ENCODE measurements at places on chromosomes 2 and 18. TPM values are rescaled to one million over a fixed set of nuclear protein-coding genes. Genes with fewer than 3 reads are reported as not detected.

DNA sequence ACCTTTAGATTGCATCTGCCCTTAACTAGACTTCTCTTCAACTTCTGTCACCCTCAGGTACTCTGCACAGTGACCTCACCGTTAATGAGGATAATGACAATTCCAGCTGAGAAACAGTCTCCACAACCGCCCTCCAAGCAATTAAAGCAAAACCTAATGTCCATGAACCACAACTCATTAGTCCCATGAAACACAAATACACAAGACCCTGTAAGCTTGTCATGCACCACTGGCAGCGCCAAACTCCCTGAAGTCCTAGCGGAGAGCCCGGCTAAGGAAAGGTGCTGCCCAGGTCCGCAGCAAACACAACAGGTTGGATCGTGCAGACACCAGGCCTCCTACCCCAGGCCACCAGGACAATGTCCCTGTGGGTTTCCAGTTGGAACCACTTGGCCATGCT is 7.4 kb downstream of the SMAD7 start:
- peaks cover 37% of the 10 kb centered on the region for H3K27me3 ChIP-seq
- peak overlapping the region; percentile 27 for H3K4me3 ChIP-seq
- peak overlapping the region; percentile 25 for H3K27ac ChIP-seq
- DNase-seq = no peak
- no peaks in the 10 kb centered on the region for H3K36me3 ChIP-seq
- peaks cover 87% of the 10 kb centered on the region for H3K4me1 ChIP-seq

GRCh38 chr2:181170256-181170655 is 189.9 kb downstream of the UBE2E3 start:
- H3K4me3 ChIP-seq = no peak overlapping the region
- H3K27me3 ChIP-seq = no peaks in the 10 kb centered on the region
- no peaks in the 10 kb centered on the region for H3K36me3 ChIP-seq
- H3K27ac ChIP-seq = no peak overlapping the region

- peaks cover 22% of the 10 kb centered on the region for H3K4me1 ChIP-seq
- DNase-seq = no peak
- H3K27ac ChIP-seq = no peak overlapping the region
These were observed 23.2 kb upstream of the CABYR start for GRCh38 chr18:24115628-24116027.

DNA sequence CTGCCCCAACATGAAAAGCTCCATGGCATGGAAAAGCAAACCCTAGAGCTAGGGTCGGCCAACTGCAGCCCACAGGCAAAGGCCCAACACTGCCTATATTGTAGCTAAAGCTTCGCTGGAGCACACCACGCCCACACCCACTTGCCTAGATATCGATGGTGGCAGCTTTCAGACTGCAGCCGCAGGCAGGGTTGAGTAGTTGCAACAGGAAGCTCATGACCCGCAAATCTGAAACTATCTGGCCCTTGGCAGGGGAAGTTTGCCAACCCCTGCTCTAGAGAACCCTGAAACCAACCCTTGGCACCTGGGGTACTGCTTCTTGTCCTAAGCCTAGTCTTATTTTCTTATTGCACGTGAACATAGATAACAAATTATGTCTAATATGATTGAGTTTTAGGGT is 250.0 kb downstream of the SOX11 start:
- H3K4me1 ChIP-seq = no peaks in the 10 kb centered on the region
- no peak overlapping the region for H3K27ac ChIP-seq
- DNase-seq = no peak
- no peaks in the 10 kb centered on the region for H3K27me3 ChIP-seq

- peaks cover 39% of the 10 kb centered on the region for H3K4me1 ChIP-seq
- no peaks in the 10 kb centered on the region for H3K27me3 ChIP-seq
- no peak overlapping the region for H3K4me3 ChIP-seq
- no peak overlapping the region for H3K27ac ChIP-seq
- no peak for DNase-seq
- no peaks in the 10 kb centered on the region for H3K36me3 ChIP-seq
These were observed 51.8 kb downstream of the HS1BP3 start for GRCh38 chr2:20599001-20599600.

GRCh38 chr2:82023710-82024109 is 1719.2 kb upstream of the LRRTM1 start:
- no peak overlapping the region for H3K27ac ChIP-seq
- H3K4me3 ChIP-seq = no peak overlapping the region
- H3K36me3 ChIP-seq = no peaks in the 10 kb centered on the region
- no peaks in the 10 kb centered on the region for H3K27me3 ChIP-seq
- no peak for DNase-seq

GRCh38 chr2:37698931-37699481 is 27.6 kb upstream of the CDC42EP3 start:
- no peak overlapping the region for H3K27ac ChIP-seq
- DNase-seq = no peak
- H3K27me3 ChIP-seq = no peaks in the 10 kb centered on the region
- no peaks in the 10 kb centered on the region for H3K4me1 ChIP-seq

DNA sequence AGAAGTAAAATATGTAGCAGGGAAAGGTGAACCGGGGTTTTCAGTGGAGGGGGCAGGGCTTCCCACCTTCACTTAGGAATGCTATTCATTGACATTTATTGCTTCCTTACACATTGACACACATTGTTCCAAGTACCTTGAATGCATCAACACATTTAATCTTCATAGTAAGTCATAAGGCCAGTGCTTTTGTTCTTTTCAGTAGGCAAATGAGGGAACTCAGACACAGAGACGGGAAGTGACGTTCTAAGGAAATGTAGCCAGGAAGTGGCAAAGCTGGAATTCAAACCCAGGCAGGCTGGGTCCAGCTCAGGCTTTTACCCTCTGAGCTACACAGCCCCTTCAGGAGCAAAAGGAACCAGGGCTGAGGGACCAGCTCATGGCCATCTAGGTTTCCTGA is 20.7 kb downstream of the BMP10 start:
- H3K4me1 ChIP-seq = no peaks in the 10 kb centered on the region
- H3K27ac ChIP-seq = no peak overlapping the region
- no peak for DNase-seq
- H3K36me3 ChIP-seq = no peaks in the 10 kb centered on the region
- peaks cover 19% of the 10 kb centered on the region for H3K27me3 ChIP-seq
- no peak overlapping the region for H3K4me3 ChIP-seq

- H3K4me1 ChIP-seq = no peaks in the 10 kb centered on the region
- no peak overlapping the region for H3K27ac ChIP-seq
- no peak for DNase-seq
- H3K27me3 ChIP-seq = no peaks in the 10 kb centered on the region
These were observed 135.9 kb upstream of the TWIST2 start for GRCh38 chr2:238712011-238712410.

GRCh38 chr2:233853353-233853752 is 982 bp downstream of the HJURP start:
- H3K4me3 ChIP-seq = peak overlapping the region; percentile 96
- no peak for DNase-seq
- peak overlapping the region; percentile 67 for H3K27ac ChIP-seq
- H3K36me3 ChIP-seq = peaks cover 52% of the 10 kb centered on the region
- peaks cover 7% of the 10 kb centered on the region for H3K4me1 ChIP-seq

DNA sequence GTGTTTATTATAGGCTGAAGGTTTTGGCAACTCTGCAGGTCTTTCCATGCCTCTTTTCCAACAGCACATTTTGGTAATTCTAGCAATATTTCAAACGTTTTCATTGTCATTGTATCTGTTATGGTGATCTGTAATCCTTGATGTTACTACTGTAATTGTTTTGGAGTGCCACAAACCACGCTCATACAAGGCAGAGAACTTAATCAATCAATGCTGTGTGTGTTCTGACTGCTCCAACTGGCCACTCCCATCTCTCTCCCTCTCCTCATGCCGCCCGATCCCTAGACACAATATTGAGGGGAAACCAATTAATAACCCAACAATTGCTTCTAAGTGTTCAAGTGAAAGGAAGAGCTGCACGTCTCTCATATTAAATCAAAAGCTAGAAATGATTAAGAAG is 32.9 kb downstream of the HDLBP start:
- H3K4me3 ChIP-seq = no peak overlapping the region
- no peak for DNase-seq
- H3K27ac ChIP-seq = no peak overlapping the region
- no peaks in the 10 kb centered on the region for H3K36me3 ChIP-seq

DNA sequence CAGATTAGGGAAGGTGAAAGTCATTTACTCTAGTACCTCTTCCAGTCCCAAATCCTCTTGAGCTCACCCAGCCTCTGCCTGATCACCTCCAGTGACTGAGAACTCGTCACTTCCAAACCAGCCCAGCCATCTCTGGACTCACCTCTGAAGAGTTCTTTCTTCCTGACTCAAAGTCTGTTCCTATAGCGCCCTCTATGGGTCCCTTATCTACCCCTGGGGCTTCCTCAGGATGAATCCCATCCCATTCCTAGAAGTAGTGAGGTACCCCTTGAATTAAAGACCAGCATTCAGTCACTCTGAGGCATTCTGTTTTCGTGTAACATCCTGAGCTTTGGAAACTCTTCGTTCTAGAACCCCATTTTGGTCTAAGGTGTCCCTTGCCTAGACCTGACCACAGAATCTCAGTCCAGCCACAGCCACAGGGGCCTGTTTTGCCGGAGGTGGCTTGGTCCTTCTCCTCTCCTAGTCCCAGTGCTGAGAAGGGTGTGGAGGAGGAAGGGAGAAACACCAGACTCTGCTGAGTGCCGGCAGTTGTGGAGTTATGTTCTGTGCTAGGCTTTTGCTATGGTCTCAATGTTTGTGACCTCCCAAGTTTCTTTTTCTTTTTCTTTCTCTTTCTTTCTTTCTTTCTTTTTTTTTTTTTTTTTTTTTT is 32.7 kb downstream of the SIX3 start:
- no peak overlapping the region for H3K4me3 ChIP-seq
- H3K27ac ChIP-seq = no peak overlapping the region
- no peaks in the 10 kb centered on the region for H3K27me3 ChIP-seq
- no peaks in the 10 kb centered on the region for H3K4me1 ChIP-seq
- peak; percentile 73 for DNase-seq
- no peaks in the 10 kb centered on the region for H3K36me3 ChIP-seq

DNA sequence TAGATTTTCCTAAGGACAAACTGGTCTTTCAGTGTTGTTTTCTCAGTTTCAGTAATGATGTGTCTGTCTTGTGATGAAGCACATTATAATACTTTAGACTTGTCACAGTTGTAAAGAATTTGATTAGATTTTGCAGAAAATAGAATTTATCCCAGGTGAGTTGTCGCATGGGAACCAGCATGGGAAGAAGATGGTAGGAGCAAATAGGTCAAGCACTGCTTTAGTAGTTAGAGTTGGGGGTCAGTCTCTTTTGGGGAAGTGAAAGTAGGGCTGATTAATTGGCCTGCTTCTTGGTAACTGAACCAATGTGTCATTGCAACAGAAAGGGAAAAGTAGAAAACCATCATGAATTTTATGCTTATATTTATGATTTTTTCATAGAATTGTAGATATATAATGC is 153.2 kb upstream of the MYO3B start:
- no peak overlapping the region for H3K27ac ChIP-seq
- no peak overlapping the region for H3K4me3 ChIP-seq
- no peaks in the 10 kb centered on the region for H3K4me1 ChIP-seq
- no peaks in the 10 kb centered on the region for H3K27me3 ChIP-seq

GRCh38 chr2:218813771-218814460 is 17.7 kb downstream of the PRKAG3 start:
- no peak overlapping the region for H3K27ac ChIP-seq
- no peak for DNase-seq
- no peaks in the 10 kb centered on the region for H3K27me3 ChIP-seq

DNA sequence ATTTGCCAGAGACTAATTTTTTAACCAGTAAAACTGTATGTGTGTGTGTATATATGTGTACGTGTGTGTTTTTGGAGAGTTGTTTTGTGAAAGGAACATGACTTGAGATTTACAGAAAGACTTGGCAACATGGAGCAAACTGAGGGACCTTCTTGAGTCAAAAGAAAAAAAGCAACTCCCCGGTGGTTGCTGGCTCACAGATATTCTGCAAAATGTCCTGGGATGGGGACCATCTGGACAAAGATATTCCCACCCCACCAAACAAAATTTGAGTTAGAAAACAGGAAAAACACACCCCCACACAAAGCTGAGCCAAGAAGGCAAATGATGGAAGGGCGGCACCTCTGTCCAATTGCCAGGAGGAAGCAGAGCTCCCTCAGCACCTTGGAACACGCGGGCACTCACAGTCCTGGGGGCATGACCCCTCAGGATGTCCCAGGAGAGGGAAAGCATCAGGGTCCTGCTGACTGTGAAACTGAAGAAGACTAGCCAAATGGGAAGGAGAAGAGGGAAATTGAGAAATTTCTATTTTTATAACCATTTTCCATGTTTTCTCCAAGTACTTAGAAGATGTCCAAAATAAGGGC is 290.2 kb upstream of the ACVR2A start:
- H3K27ac ChIP-seq = no peak overlapping the region
- H3K36me3 ChIP-seq = no peaks in the 10 kb centered on the region
- no peak overlapping the region for H3K4me3 ChIP-seq
- no peak for DNase-seq

DNA sequence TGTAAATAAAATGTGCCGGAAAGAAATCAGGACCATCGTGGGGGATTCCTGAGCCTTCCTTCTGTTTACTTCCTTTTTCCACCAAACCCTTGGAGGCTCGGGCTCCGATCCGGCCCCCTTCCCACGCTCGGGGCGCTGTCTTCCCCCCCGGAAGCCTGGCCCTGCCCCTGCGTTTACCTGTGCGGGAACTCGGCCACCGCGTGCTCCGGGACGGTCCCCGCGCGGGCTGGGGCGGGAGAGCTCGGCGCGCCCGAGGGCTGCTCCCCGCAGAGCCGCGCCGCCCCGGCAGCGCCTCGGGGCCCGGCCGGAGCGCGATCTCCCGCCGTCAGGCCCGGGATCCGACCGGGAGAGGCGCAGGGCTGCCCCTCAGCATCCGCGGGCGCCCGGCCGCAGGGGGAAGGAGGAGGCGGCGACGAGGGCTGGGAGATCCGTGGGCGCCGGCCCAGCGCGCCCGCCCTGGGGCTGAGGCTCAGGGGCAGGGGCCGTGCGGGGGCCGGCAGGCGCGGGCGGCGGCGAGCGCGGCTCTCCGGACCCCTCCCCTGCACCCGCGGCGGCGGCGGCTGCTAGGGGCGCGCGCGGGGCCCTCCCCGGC is 435 bp downstream of the ADCY3 start:
- H3K4me1 ChIP-seq = peaks cover 20% of the 10 kb centered on the region
- H3K36me3 ChIP-seq = peaks cover 4% of the 10 kb centered on the region
- no peaks in the 10 kb centered on the region for H3K27me3 ChIP-seq
- peak overlapping the region; percentile 66 for H3K4me3 ChIP-seq

DNA sequence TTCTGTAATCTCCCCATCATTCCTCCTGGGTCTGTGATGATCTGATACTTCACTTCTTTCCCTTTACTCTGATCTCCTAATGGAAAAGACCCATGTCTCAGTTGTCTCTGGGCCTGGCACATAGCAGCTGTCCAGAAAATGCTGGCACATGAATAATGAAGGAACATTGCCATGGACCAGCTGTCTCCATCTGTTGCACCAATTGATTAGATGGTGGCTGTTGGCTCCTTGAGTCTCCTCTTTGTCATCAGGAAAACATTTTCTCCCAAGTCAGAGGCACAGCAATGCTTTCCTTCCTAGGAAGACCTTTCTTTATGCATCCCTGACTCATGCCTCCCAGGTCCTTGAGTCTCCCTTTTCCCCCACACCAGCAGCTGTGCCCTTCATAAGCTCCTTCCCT is 286.2 kb upstream of the CXCR4 start:
- H3K4me1 ChIP-seq = no peaks in the 10 kb centered on the region
- no peak for DNase-seq
- no peak overlapping the region for H3K4me3 ChIP-seq
- no peak overlapping the region for H3K27ac ChIP-seq
- H3K27me3 ChIP-seq = peaks cover 69% of the 10 kb centered on the region

The FOXI3 gene
- total RNA-seq = not detected

The RPRM gene
- not detected for total RNA-seq

The ALPP gene
- total RNA-seq = 0.34 TPM

The SRD5A2 gene
- not detected for total RNA-seq

The RBM45 gene
- 7.4 TPM for total RNA-seq

The ACYP2 gene
- 9.4 TPM for total RNA-seq

The SERPINB7 gene
- total RNA-seq = not detected

The NEU2 gene
- total RNA-seq = not detected

Measured in HCT116 (cell line).